ENCODE measurements at places on chromosomes 3 and 15.

GRCh38 chr15:45320581-45321205 is 57.7 kb downstream of the GATM start:
- DNase-seq, result no peak

DNA sequence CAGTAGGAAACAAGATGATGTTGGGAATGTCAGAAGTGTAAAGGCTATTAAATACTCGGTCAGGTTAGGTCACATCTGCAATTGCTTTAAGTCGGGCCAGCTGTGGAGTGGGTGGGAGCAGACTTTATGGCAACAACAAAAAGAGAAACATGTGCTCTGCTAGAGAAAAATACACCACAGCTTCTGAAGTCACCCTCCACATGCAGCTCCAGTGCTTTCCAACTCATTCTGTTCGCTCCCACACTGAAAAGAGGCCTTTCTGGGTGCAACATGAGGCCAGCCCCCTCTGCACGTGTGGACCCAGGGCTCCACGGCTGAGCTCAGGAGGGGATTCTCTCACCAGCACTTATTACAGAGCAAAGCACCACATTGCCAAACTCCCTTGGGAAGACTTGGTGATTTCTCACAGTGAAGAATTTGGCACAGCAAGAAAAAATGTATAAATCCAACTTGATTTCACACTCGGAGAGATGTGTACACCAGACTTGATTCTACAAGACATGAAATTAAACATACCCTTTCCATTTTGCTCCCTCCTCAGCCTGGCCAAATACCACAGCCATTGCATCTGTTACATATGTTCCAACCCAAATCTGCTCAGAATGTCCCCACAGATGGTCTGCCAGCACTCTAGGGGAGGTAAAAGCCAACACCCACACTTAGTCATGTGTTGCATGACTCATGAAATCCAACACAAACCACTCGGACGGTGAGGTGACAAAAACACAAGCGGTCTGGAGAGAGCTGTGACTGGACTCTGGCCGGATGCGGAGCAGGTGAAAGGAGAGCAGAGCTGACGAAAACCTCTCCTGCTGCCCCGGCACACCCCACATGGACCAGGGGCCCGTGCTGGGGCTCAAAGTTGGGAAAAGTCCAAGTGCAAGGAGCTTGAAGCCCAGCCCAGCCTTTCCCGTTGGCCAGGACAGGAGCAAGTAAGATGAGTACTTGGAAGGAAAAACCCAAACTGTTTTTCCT is 74.6 kb downstream of the ITGB5 start:
- peak; percentile 95 for DNase-seq

GRCh38 chr15:77851691-77852090 is 219.0 kb upstream of the LINGO1 start:
- no peak for DNase-seq

GRCh38 chr15:33149919-33150318 is 44.6 kb downstream of the FMN1 start:
- DNase-seq, result no peak

GRCh38 chr3:20394243-20394642 is 208.2 kb upstream of the SGO1 start:
- no peak for DNase-seq

DNA sequence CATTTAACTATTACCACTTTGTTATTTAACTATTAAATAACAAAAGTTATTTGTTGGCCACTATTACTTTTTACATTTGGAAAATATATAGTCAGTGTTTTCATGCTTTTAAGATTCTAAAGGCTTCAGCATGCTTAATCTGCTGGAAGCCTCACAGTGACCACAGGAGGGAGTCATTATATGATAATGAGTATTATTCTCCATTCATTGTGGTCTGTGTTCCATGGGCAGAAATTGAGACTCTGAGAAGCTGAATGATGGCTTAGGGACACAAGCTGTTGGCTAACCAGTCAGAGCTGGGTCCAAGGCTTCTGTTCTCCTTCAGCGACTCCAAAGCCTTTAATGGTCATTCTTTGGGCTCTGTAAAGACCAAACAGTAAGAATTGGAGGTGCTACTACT is 64.7 kb downstream of the BFSP2 start:
- DNase-seq, result peak; percentile 60

DNA sequence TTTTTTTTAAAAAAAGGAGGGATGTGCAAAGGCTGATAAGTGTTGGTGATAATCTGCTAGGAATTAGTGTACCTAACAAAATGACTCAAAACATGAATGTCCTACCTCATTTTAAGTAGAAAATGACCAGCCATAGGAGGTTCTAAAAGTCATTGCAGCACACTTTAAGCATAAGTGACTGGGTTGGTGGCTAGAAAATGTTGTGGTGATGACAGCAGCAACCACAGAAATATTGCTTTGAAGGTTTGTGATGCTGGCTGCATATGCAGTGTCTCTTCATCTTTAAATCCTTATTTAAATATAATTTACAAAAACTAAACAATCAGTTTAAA is 55.2 kb downstream of the CMSS1 start:
- DNase-seq, result peak; percentile 7

DNA sequence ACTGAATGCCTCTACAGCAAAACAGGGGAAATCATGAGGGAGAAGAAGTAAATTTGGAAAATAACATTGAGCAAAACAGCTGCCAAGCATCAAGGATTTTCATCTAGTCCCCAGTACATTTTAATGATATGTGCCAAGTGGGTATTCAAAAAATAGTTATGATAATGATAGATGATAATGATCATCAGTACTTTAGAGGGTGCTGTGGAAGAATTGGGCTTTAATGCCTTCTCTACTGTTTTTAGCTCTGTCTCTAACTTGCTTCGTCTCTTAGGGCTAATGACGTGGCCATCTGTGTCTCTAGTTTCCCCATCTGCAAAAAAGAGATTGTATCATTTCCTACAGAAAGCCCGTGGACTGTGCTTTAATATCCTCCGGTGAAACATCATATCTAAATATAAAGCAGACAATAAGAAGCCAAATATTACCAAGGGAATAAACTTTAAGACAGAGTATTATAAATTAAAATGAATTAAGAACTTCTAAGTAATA is 10.2 kb upstream of the FSIP1 start:
- no peak for DNase-seq

- peak; percentile 59 for DNase-seq
Observed at GRCh38 chr3:29324180-29324651, 43.3 kb downstream of the RBMS3 start.

DNA sequence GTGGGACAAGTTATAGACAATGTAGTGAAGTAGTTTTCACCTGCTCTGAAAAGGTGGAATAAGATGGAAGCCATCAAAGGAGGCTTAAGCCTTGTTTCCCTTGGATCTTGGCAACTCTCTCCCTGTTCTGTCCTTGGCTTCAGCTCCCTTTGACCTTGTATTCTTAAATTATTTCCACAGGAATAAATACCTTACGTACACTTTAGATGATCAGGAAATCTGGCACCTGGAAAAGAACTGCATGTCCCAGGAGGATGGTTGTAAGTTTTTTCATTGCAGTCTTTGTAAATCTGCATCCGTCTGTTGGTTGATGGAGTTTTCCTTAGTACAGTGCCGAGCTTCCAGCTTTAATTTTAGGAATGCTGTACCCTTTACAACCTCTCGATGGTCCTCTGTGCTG is 11.8 kb downstream of the ST6GAL1 start:
- DNase-seq, result no peak

DNA sequence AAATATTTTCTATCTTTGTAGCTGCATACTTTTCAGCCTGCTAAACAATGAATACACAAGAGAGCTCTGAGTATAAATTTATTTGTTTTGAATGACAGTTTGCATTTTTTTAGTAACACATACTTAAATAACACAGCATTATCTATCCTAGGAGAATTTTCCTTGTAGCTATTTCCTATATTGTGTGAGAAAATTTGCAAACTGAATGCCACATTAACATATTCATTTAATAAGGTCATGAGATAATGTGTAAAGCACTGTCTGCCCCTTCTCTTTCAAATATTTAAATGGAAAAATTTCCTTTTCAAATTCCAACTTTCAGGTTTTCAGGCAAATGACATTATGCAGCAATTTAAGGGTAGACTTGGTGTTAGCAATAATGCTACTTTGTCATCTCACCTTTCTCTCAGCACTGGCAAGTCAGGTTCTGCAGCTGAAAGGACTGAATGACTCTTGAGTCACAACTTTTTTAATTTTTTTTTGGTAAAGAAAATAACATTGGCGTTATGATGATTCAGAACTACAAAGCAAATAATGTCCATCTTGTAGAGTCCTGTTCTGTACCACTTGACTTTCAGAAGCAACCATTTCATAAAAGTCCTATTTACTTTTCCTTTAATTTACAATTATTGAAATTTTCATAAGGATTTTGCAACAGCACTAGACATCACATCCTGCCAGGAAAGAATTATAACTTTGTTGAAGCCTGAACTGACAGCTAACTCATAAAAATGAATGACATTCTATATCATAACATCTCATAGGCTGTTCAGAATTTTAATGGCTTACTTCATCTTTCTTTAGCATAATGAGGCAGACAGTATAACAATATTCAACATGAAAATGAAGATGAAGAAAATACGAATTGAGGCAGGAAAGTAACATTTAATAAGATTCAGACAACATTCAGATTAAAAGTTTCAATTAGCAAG is 681.6 kb upstream of the SEMA6D start:
- no peak for DNase-seq

- no peak for DNase-seq
Observed at GRCh38 chr3:102200126-102200525, 234.7 kb upstream of the ZPLD1 start.

DNA sequence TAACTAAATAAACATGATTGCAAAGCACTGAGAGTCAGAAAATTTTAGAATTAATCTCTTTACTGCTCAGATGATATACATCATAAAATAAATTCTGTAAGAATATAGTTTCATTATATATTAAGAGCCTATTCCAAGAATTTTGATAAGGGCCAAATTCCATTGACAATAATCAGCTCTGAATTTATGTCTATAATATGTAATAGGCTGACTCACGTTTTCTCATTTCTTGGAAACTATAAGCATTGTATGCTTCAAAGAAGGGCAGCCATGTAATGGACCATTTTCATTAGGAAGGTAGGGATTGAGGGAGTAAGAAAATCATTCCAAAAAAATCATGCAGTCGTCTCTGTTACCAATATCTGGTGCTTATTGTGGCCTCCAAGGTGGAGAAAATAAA is 315.9 kb downstream of the ZIC4 start:
- no peak for DNase-seq

GRCh38 chr3:171811913-171812335 is 1.6 kb upstream of the PLD1 start:
- no peak for DNase-seq

GRCh38 chr3:16337856-16338540 is 73.0 kb downstream of the OXNAD1 start:
- peak; percentile 27 for DNase-seq

- DNase-seq, result no peak
Observed at GRCh38 chr3:52483081-52483480, 12.1 kb upstream of the STAB1 start.

DNA sequence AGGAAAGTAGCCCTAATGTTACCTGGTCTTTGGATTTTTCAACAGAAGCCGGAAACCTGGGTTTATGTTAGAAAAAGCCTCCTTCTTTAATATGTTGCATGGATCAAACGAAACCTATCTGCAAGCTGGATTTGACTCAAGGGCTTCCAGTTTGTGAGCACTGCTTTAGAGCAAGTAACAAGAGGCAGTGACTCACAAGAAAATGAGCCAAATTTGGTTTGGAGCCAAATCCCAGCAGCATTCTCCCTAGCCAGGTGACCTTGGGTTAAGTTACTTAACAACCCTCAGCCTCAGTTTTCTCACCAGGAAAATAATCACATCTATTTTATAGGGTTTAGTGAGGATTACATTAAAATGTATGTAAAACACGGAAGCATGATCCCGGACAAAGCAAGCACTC is 215.2 kb upstream of the PRICKLE2 start:
- peak; percentile 26 for DNase-seq

DNA sequence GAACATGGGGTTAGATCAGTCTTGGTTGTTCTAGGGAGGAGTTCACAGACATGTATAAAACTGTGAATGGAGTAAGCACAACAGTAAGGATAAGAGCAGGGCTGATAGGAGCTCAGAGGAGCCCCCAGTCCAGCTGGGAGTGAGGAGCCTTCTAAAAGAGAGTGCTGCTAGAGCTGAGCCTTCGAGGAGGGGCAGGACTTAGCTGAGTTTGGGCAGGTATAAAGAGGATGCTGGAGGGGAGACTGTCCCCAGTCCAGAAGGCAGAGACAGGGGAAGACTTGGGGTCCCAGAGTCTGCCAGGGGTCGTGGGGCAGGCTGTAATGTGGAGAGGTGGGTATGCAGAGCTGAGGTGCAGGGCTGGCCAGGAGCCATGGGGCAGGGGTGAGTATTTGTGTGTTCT is 12.1 kb downstream of the CAND2 start:
- DNase-seq, result no peak

DNA sequence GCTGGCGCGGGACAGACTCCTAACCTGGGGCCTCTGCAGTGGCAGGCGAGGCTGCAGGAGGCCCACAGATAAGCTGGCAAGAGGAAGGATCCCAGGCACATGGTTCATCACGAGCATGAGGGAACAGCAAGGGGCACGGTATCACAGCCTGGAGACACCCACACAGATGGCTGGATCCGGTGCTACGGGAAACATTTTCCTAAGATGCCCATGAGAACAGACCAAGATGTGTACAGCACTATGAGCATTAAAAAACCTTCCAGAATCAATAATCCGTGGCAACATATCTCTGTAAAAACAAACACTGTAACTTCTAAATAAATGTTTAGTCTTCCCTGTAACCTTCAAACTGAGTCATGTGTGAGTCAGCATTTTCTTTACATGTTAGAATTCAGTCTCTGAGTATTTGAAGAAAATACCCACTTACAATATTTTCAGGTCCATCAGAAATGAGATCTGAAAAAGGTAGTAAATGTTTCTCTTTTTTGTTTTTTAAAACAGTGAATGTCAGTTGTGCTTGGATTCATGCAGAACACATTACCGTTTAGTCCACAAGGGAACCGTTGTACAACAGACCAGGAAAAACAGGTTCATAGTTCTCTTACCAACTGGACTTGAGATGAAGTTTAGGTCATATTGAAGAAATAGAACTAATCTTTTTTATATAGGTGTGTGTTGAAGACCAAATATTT is 75.9 kb downstream of the BOC start:
- DNase-seq, result peak; percentile 70

DNA sequence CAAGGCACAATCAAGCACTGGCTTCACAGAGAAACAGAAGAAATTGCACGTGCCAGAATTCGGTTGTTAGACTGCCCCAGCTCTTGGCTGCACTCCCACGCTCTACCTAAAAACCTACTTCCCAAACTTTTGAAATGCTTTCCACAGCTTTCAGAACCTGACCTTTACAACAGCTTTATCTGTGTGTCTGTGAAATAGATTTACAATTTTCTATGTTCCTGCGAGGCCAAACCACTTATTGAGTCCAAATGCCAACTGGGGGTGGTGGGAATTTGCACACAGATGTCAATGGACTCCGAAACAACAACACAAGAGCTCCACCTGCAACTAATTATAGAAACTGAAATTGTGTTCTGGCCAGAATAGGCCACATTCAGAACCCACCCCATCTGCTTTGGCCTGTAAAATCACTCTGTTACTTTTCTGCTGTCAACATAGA is 44.6 kb downstream of the ERC2 start:
- DNase-seq, result no peak

GRCh38 chr15:79041601-79042168 is 48.9 kb downstream of the RASGRF1 start:
- DNase-seq, result no peak

- no peak for DNase-seq
Observed at GRCh38 chr3:167653760-167654159, at the start of gene WDR49. Gene WDR49, minus strand, starts transcription at chr3:167653942. Its CDS starts 517 bp downstream, at chr3:167653425.
